ENCODE measurements at places on chromosomes 5 and 9.

DNA sequence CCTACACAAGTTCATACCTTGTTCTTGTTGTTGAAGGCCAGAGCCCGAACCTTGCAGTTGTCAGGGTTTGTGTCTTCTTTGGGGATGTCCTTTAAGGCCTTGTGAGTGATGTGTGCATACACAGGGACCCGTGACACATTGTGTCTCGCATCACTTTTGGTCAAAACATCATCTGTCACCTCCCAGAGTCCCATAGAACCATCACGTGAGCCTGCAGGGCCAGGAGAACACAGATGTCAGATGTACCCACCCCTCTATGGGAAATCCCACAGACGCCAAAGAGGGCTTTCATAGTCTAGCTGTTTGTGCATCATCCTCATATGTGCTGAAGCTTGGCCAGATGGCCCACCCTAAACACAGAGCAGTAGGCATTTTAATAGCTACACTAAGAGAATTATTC, 28.2 kb downstream of the DCAF12 start:
- DNase-seq: no peak

GRCh38 chr5:158769696-158770095, 330.0 kb downstream of the EBF1 start:
- no peak for DNase-seq

- peak; percentile 88 for DNase-seq
Observed at GRCh38 chr5:150143350-150144245, 12.0 kb downstream of the PDGFRB start.

DNA sequence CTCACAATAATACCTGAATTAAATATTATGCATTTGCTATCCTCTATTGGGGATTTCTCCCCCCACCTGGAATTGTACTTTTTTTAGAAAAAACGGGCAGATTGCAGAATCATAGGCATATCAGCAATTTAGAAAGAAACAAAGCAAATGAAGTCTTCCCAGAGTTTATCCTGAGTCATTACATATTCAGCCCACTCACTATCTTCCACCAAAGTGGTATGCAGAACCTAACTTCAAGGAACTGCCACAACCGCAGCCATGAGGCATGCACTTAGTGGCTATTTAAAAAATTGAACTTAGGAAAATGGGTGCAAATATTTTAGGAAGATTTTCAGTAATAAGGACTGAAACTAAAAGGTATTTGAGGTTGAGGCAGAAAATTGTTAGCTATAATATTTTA, 48.6 kb downstream of the UBAP1 start:
- DNase-seq: no peak

- DNase-seq: no peak
Observed at GRCh38 chr9:133952598-133953550, 39.2 kb downstream of the VAV2 start.

- peak; percentile 80 for DNase-seq
Observed at GRCh38 chr9:79610019-79610631, 38.4 kb downstream of the TLE4 start.

GRCh38 chr9:72540348-72540873, 19.0 kb downstream of the TMC1 start:
- DNase-seq: no peak

GRCh38 chr9:93569621-93570174, 6.7 kb upstream of the PHF2 start:
- no peak for DNase-seq

DNA sequence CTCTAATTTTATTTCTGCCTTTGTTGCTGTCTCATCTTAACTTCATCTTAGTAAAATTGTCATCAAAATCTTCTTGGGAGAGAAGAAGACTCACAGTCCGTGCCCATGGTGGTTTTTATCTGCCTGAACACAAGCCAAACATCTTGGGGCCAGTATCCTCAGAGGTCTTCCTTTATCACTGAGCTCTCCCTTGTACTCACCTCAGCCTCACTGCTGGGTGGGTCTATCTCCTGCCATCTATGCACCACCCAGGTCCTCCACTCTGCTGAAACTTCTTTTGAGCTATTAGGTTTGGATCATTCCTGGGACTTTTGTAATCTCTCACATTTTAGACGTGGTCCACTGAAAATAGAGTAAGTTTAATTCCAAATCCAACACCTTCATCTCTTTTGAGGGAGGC, 116.3 kb upstream of the EPB41L4A start:
- DNase-seq: no peak

DNA sequence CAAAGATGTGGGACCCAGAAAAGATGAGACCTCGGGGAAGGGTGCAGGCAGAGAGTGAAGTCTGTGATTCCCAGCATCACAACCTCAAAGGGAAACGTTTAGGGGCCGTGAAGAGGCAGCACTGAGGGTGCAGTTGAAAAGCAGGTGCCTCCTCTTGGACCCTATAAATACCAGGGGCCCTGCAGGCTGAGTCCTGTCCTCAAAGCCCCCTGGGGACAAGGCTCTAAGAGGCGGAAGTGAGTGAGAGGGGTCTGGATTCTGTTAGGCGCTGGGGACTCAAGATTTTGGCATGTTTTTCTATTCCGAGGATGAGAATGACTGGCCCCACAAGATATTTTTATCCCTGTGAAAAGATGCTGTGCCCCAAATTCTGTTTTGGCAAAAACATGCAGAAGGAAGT, 107.8 kb downstream of the THBS4 start:
- peak; percentile 81 for DNase-seq

GRCh38 chr5:110338341-110339083, 388.0 kb downstream of the TMEM232 start:
- DNase-seq: no peak

- DNase-seq: no peak
Observed at GRCh38 chr9:127015921-127016512, 101.4 kb downstream of the RALGPS1 start.

DNA sequence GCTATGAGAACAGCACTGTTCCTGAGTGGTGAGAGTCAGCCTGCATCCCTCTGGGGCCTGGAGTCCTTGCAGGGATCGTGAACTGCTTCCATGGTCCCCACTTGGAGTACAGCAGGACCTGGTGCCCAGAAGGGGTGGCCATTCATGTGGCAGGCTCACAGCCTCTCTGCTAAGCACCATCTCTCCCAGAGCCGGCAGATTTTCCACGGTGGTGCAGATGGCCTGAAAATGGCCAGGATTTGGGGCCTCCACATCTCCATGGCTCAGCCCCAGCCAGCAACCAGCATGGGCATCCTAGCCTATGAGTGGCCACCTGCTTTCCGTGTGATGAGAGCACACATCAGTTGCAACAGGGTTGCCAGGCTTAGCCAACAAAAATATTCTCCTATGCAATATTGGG, 33.9 kb upstream of the SEMA4D start:
- no peak for DNase-seq

- no peak for DNase-seq
Observed at GRCh38 chr9:118595719-118596305, 773.4 kb downstream of the BRINP1 start.

DNA sequence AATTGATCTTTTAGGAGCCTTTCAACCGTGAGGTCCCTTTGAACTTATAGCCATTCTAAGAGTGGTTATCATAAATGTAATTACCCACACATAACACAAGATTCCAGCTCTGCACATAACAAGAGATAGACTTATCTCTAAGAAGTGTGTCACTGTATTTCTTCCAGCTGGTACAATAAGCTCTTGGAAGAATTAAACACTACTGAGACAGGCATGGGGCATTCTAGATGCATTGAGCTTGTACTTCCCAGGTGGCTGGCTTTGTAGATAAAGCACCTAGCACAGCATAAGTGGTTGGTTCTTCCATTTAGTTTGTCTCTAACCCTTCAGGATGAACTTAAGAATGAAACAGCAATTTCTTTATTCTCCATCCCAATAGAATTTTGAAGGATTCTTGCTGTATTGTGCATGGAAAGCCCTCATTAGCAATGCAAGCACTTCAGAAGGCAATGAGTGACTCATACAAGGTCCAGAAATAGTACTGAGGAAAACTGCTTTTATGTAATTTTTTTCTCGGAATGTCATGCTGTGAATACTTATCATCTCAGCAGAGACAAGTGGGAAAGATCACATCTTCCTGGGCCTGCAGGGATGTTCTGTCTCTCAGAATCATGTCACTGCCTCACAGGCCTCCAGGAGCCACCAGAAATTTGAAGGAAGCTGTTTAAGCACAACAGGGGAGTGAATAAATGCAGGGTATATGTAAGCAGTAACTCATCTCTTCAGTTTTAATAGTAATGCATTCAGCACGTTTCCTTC, 91.1 kb upstream of the CD180 start:
- no peak for DNase-seq

DNA sequence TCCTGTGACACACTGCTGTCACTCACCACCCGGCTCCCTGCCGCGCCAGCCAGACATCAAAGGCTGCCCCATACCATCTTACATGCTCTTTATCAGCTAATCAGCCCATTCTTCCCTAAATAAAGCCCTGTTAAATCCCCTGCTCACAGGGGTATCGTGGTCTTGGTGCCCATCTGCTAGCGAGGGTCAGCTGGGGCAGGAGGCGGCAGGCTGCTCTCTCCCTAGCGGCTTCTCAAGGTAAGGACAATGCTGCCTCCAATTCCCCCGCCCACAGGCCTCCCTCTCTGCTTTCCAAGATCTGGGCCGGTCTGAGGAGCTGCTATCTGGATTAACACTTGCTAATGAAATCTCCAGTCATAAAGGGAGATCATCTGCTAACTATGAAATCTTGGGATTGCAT, 26.8 kb downstream of the BARHL1 start:
- DNase-seq: no peak

DNA sequence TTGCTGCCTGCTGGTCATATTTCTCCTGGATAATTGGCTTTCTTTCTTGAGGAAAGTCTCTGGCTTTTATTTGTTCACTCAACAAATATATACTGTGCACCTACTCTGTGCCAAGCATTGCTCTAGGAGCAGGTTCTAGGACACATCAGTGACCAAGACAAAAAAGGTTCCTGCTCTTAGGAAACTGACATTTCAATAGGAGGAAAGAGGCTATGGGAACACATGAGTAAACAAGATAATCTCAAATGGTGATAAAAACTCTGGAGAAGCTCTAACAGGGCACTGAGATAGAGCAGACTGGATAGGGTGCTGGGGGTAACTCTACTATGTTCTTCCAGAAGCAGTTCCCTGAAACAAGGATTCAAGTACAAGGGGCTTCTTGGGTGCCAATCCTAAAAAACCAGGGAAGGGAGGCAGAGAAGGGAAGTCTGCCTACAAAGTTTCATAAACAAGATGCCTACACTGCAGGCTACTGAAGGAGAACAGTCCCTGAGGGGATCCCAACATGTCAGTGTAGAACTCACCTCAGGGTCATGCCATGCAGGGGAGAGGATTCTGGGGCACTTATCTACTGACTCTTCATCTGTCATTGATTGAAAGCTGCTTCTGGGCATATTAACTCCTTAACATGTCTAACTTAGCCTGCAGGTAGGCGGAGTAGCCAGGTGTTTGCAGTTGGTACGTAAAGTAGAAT, 181.3 kb downstream of the GRIA1 start:
- DNase-seq: no peak

GRCh38 chr9:121927636-121928035, 165.5 kb downstream of the TTLL11 start:
- DNase-seq: no peak

GRCh38 chr9:133608382-133608781, 807 bp downstream of the FAM163B start:
- no peak for DNase-seq

DNA sequence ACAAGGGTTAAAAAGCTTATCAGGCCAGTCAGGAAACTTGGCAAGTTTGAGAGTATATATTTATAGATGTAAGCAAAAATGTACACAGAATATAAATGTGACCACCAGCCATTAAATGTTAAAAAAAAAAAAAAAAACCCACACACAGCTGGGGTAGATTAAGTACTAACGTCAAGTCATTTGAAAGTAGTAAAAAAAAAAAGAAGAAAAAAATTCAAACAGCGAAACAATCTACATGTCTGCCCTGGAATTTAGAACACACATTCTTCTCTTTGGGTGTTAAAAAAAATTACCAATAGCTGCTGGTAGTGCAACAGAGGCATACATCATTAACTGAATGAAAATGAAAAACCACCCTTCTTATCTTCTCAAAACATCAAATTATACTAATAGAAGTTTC, 269.7 kb downstream of the MLLT3 start:
- DNase-seq: no peak

GRCh38 chr5:172692981-172693380, 51.9 kb downstream of the NEURL1B start:
- no peak for DNase-seq

DNA sequence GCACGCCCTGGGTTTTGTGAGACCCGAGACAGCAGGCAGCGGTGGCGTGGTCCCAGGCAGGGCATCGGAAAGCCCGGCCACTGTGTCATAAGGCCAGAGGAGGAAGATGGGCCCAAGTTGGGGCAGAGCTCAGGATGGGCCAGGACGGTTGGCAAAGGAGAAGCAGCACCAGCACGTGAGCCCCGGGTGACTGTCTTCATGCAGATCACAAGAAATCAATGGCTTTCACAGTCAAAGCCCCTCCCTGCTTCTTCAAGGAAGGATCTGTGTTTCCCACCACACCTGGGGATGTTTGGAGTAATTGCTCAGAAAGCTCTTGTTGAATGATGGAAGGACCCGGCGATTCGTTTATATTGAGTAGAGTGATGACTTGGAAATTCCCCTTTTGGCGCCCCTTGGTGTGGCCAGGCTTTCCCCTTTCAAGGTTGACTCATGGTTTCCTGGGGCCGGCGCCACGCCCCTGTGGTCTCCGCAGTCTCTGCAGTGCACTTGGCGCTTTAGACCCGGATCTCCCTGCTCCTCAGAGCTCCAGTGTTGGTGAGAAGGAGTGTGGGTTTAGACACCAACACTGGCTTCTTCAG, 52.1 kb downstream of the IL31RA start:
- DNase-seq: no peak
